ENCODE measurements at places on chromosomes 5 and 9.

DNA sequence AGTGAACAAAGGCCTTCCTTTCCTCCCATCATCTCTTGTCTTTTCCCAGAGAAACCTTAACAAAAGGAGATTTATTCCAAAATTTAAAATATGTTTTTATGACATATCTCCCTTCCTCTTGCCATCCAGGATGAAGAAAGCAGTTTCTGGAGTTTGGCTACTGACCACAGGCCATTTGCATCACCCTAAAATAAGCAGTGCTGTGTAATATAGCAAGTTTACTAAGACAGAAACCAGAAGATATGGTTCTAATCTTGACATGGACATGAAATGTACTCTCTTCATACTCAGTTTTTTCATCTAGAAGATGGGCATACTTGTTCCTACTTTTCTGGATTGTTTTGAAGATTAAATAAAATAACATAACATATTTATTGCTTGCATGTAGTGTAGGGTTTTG is 50.2 kb upstream of the ZFAND5 start:
- DNase-seq = no peak

DNA sequence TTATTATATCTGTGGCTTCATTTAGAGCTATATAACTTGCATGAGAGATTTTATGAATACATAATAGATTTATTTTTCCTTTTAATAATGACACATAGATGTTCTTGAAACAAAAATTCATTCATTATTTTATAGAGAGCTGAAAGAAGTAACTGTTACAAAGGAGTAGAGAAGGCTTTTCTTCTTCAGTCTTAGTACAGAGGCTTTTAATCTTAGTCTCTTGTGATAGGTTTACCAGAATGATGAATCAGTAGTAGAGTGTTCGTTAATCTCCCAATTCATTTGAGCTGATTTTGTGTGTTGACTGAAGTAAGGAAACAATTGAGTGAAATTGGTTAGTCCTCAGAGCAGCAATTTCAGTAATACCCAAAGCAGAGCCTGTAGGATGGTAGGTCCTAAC is 1284.1 kb upstream of the ACO1 start:
- no peak for DNase-seq

- no peak for DNase-seq
These were observed 29.7 kb upstream of the FAM169A start for GRCh38 chr5:74895906-74896305.

DNA sequence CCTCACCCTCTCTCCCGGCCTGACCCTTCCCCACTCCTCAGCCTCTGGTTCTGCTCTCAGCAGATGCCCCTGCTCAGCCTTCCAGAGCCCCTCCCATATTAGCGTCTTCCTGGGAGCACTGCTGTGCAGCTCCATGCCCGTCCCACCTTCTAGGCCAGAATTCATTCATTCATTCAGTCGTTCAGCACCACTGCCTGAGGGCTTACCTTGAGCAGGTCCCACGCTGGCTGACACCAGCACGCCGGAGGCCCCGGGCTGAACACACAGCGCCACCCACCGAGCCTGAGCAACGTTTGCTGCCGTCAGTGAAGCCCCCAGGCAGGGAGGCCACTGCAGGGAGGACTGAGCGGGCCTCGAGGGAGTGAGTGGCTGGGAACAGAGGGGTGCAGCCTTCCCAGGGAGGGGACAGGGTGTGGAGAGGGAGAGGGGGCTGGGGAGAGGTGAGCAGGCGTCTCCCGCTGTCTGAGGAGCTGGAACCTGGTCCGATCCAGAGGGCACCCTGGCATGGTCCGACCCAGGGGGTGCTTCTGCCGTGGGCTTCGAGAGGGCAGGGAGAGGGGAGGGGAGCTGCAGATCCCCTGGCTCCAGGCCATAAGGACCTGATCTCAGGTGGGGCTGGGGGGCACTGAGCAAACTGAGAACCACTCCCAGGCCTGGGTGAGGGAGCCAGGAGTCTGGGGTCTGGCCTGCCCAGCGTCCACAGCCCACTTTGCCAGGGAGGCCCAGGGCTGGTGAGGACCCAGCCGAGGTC is 98.8 kb upstream of the RAPGEF1 start:
- DNase-seq = no peak

DNA sequence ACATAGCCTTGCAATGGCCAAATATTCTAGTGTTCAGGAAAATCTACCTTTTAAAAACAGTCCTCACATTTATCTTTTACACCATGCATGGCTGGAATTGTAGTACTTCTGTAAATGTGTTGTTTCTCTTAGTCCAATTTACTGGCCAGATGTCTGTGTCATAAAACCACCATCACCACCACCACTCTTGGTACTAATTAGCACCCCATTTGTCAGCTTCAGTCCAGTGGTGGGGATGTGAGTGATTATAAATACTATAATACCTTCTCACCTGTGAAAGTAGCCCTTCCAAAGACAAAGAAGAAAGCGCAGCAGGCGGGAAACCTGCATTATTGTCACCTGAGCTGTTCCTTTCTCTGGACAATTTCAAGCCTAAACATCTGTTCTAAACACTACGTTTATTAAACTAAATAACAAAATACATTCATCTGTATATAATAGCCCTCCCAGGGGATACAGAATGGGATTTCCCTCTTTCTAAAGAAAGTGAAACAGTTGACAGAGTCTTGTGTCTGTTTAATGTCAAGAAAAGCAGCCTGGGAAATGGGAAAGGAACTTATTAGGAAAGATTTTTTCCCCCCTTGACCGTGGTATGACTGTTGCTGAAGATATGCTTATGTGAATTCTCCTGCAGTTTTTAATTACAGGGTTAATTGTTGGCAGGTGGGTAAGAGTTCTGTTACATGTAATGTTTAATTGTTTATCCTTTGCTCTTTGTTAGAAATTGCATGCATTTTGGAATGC is 144.5 kb upstream of the NUDT12 start:
- no peak for DNase-seq

GRCh38 chr9:133683586-133684120 is 47.5 kb downstream of the DBH start:
- DNase-seq = peak; percentile 54

GRCh38 chr5:24644761-24645160 is at the start of gene CDH10:
CDH10 (minus strand) TSS chr5:24644978; CDS start chr5:24593490, 51,488 bp downstream.
- DNase-seq = no peak

DNA sequence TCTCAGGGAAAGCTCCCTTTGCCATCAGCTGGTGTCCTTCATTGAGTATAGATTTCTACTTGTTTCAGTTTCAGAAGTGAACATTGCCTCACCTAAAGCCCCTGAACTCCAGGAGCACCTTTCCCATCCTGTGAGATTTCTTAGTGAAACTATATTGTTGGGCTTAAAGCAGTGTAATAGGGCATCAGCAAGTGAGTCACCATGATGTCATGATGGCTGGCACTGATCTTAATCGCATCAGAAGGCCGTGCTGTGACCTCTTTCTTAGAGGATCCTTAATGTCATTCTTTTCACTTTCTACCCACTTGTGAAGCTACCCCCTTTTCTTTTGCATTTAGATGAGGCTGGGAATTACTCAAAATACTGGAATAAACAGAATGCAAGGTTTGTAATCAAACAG is 401.3 kb downstream of the MTRR start:
- no peak for DNase-seq

DNA sequence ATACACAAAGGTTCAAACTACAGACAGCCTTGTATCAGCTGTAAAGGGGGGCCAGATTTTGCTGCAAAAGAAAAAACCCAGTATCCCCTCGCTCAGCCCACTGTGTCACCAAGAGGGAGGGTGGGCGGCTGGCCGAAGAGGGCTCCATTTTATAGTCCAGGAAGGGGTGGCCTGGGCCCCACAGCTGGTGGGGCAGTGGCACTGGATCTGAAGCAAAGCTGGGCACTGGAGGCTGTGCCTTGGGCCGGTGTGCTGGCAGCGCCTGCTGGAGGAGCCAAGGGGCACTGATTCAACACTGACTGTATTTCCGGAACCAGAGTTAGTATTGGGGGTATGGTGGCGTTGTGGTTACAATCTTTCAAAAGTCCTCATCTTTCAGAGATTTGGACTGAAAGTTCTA is 9.1 kb downstream of the BRD3 start:
- no peak for DNase-seq

- peak; percentile 41 for DNase-seq
These were observed 763 bp downstream of the TJP2 start for GRCh38 chr9:69174616-69175463.

- peak; percentile 45 for DNase-seq
These were observed 39.8 kb upstream of the FLT4 start for GRCh38 chr5:180689071-180689694.

GRCh38 chr5:17157294-17157693 is 60.1 kb upstream of the BASP1 start:
- no peak for DNase-seq

DNA sequence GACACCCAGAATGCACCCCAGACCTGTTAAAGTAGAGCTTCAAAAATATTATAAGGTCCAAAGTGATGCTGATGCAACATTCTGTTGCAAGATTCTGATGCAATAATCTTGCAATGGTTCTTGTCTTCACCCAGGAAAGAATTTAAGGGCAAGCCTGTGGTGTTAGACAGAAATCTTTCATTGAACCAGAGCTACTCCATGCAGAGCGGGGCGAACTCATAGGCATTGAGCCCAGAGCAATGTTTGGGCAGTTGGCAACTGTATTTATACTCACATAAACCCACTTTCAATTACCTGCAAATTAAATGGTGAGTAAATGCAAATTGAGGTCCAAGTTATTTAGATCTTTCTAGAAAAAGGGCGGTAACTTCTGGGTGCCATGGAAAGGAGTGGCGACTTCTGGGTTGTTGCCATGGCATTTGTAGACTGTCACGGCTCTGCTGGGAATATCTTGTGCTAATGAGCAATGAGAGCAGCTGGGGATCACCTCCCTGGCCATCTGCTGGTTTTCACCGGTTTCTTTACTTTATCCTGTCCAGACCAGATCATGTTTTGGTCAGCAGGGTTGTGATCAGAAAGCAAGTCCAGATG is 163.4 kb downstream of the ICE1 start:
- no peak for DNase-seq

DNA sequence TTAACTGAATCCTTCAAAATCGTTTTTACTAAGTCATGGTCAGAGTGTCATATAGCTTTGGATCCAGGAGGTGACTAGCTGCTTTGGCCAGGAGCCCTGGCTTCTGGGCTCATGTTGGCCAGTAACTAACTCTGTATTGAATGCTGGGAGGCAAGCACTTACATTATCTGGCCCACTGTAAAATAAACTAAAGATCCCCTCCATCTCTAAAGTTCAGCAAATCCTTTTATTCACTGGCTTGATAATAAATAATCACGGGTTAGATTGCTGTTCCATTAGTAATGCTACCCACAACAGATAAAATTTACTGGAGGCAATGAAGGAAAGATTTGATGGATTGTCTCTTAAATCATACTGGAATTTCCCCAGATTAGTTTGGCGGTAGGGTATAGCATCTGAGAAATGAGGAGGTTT is 382.2 kb upstream of the TLE4 start:
- DNase-seq = no peak

DNA sequence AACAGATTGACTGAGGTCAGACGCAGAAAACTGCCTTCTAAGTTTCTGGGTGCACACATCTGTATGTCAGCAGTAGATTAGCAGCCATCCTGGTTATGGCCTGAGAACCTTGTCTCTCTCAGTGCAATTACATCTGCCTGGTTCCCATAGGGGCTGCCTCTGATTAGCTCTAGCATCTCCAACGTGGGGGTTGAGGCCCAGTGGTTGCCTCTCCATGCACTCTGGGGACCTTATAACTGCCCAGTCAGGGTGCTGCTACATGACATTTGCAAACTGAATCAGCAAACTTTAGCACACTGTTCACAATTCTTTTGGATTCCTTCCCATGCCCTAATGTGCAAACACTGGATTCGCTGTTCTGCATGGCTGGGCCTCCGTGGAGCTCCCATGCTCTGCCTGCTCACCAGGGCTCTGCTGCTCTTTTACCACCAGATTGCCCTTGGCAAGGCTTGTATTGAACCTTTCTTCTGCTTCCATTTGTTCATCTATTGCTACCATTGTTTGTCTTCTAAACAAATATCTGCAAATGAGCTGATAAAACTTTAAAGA is 36.2 kb downstream of the SNX18 start:
- no peak for DNase-seq

GRCh38 chr9:93929231-93929630 is 25.9 kb downstream of the BARX1 start:
- DNase-seq = no peak

GRCh38 chr9:92008041-92008440 is 58.0 kb upstream of the ROR2 start:
- DNase-seq = no peak

- no peak for DNase-seq
These were observed 335.0 kb downstream of the DEPDC1B start for GRCh38 chr5:60365001-60365400.

DNA sequence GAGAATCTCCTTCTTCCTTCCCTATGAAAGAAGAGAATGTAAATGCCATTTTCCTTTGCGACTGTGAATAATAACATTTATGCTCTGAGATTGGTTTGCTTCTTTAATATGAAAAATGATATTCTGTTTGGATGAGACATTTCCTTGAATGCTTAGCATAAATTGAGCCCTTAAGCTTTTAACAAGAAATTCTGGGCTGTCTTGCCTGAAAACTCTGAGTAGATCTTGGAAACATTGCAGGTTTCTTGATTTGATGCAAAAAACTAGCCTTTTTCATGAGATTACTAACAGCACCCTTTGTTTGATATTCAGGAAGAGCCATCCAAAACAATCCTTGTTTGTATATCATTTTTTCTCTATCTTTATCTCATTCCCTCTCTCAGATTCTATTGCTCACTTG is 272.5 kb downstream of the TMEM38B start:
- DNase-seq = no peak

- DNase-seq = no peak
These were observed 5.5 kb downstream of the TTC16 start for GRCh38 chr9:127721391-127721821.

DNA sequence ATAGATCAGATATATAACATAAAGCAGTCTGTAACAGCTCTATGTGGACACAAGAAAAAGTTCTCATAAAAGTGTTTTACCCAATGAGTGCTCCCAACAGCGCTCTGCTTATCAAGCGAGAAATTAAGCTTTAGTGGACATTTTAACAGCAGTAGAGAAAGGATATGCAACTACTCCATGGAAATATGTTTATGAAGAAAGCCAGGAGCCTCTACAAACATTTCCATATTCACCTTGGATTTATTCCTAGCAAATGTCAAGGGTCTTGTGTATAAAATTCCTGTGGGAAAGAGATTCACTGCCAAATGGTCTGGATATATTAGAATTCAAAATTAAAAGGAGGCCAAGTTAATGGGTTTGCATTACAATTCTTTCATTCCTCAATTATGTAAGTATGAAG is 66.5 kb downstream of the DTWD2 start:
- no peak for DNase-seq

GRCh38 chr9:127555840-127556820 is 55.9 kb upstream of the STXBP1 start:
- peak; percentile 27 for DNase-seq

Measured in activated naive CD4-positive, alpha-beta T cell treated with anti-CD3 and anti-CD28 coated beads, Interleukin-2, amount 50 U/mL, for 16 hours (primary cell).